ENCODE measurements at places on chromosomes 11 and 22.

GRCh38 chr11:9061807-9062206, 29.6 kb downstream of the SCUBE2 start:
- DNase-seq, result no peak

DNA sequence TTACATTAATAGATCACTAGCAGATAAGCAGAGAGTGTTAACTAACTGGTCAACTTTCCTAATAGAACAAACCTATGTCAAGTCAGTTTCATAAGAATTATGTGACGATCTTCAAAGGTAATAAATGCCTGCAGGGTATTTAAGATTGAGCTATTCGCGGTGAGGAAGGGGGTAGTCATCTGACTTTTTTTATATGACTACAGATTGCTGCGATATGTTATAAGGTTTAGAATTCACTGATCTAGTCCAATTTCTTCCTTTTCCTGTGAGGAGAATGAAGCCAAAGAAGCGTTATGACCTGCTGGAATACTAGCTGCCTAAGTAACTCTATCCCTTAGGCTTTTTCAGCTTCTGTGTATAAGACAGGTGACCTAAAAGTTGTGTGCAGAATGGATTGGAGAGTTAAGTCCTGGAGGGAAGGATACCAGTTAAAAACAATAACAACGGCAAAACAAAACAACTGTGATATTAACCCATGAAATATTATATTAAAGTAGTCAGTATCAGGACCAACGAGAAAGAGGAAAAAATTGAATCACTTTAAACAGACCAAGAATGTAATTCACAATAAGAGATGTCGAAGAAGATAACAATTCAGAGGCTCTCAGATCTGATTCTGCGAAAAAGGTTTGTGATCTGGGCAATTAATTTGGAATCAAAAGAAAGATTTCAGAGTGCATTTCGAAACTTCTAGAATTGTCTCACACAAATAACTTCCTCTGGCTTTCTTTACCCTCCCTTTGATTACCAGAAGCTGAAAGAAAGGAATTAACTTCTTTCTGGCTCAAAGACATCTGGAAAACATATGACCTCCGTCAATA, 630 bp downstream of the CASP4 start:
- peak; percentile 59 for DNase-seq

DNA sequence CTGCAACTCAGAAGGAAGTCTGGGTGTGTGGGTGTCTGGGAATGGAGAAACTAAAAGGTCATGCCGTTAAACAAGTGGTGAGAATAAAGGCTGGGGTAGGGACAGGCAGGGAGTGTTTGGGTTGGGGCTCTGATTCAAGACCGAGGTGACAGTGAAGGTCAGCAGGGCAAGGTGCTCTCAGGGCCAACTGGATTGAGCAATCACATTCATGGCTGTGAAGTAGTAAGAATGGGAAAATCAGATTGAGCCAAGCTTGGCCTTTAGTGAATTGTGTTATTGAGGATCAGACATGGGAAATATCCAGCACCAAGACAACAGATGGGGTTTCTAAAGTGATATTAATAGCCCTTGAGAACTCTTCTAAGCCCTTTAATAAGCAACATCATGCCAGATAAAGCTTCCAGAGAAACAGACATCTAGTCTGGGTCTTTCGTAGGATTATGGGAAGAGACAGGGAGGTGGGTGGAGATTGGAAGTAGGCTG, 24.3 kb downstream of the SCN3B start:
- DNase-seq, result no peak

DNA sequence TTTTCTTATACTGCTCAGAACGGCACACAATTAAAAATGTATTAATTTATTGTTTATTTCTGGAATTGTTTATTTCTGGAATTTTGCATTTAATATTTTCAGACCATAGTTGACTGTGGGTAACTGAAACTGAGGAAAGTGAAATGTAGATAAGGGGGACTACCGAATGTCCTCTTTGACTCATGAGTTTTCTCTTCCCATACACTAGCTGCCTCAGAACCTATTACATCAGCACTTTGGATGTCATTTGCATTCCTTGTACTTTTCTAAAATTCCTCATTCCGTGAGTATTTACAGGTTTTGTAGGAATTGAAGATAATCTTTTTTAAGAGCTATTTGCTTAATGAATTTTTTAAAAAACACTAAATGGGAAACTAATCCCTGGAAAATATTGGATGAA, 29.8 kb downstream of the ZC3H12C start:
- DNase-seq, result no peak

DNA sequence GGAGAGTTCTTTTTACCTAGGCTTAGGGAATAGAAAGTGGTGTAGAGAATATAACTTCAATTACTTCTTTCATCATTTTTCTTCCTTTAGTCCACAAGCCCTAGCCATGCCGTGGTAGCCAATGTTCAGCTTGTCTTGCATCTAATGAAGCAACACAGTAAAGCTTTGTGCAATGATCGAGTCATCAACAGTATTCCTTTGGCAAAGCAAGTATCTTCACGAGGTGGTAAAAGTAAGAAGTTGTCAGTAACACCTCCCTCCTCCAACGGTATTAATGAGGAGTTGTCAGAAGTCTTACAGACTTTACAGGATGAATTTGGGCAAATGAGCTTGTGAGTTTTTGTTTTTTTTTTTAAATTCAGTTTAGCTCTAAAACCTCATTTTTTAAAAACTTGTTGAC, 37.4 kb downstream of the CEP57 start:
- no peak for DNase-seq

- DNase-seq, result no peak
These were observed 126.5 kb downstream of the LDLRAD3 start for GRCh38 chr11:36070213-36070953.

DNA sequence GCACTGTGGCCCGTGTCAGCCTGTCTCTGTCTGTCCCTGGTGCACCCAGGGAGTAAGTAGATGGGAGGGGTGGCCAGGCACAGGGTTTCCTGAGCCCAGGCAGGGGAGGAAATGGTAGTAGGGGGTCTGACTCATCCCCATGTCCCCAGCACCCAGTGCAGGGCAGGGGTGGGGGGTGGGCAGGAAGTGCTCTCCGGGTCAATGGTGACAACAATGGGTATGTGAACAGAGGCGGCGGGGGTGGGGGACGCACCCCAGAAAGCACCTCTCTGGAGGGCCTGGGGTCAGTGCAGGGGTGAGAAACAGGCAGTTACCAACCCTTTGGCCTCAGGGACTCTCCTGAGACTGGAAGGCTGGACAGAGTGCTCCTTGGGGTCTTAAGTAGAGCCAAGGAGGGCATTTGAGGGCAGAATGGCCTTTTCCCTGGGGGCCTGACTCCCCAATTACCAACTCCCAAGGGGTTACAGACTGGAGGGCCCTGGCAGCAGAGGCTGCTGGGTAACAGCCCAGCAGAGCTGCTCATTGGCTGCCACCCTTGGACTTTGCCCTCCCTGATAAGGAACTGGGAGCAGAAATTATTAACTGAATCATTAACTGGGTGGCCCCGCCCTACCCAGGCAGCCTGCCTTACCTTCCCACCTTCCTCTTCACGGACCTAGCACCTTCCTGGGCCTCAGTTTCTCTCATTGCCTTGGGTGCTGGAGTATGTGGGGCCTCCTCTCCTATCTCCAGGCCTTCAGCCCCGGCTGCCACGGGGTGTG, 4.2 kb downstream of the MYRF start:
- DNase-seq, result peak; percentile 24

DNA sequence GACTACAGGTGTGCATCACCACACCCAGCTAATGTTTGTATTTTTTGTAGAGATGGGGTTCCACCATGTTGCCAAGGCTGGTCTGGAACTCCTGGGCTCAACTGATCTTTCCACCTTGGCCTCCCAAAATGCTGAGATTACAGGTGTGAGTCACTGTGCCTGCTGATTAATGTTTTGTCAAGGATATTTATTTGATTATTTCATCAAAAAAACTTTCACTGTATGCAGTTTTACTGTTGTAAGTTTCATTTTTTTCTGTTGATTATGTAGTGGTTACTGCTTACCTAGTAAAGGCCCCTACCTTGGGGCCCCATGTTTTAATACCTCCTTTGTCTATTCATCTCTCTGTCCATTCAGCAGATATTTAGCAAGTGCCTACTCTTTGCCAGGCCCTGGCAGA, 16.7 kb upstream of the FAM168A start:
- no peak for DNase-seq

DNA sequence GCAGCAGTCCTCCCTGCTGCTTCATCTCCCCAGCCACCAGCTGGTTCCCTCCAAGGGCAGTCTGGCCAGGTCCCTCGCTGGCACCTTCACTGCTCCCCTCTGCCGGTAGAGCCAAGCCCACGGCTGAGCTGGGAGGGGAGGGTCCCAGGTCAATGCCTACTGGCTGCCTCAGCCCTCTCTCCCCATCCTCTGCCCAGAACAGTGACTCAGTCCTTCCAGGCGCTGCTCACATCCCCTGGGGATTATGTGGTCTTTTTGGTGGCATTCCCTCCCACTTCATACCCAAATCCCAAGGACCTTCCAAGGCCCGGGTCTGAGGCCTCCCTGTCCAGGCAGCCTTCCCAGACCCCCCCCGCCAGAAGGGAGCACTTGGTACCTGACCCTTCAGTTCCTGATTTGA, 44.9 kb downstream of the WNT7B start:
- no peak for DNase-seq

GRCh38 chr11:113372309-113372708, 15.3 kb upstream of the ANKK1 start:
- no peak for DNase-seq

DNA sequence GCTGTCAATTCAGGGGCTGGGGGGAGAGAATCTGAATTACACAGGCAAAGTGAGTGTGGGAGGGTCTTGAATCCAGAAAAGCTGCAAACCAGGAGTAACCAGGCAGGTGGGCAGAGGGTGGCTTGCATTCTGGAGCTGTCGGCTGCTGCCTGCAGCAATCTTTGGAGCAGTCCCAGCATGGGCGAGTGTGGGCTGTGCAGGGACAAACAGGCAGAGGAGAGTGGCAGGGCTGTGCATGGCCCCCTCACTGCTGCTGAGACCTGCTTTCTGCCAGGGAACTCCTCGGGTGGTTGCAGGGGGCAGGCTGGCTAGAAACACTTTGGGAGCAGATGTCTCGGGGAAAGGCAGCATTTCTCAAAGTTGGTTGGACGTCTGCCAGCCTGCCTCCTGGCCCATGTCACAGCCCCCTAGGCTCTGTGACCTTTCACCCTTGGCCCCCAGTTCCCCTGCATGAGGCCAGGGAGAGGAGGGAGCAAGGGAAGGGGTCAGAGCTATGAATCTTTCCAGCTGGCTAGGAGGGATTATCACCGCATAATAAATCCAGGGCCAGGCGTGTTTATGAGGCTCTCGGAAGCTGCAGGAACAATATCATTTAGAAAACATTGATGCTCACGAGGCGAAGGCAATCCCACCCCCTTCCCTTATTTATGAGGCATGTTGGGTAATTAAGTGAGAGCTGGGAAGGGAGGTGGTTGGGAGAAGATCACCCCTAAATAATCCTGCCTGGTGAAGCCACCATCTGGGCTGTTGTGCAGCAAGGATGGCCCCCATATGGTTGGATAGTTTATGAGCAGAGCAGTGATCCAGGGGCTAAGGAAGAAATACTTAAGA, 212.3 kb upstream of the NCAM1 start:
- no peak for DNase-seq

GRCh38 chr22:41873391-41873790, 40.5 kb downstream of the SREBF2 start:
- DNase-seq, result no peak

DNA sequence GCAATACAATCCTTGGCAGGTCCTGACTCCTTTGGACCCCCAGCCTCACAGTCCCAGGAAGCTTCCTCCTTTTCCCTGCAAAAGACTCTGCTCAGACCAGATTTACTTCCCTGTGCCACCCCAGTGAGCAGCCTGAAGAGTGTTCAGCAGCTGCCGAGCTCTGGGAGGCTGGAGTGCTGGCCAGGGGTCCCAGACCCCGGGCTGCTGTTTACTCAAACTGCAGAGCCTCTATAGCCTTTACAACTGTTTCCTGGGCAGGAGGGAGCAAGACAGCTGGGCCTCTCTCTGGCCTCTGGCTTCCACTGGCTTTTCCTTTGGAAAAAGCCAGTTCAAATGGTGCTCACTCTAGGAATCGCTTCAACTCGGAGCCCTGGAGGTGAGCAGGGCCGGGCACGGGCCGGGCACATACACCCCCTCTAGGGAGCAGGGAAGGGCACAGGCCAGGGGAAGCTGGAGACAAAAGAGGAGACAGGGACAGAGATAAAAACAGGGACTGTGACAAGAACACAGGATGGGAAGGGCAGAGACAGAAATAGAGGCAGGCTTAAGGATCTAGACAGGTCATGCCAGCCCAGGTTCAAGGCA, 932 bp downstream of the IRAG1 start:
- DNase-seq, result no peak

- no peak for DNase-seq
These were observed 126.3 kb downstream of the FEZ1 start for GRCh38 chr11:125369808-125370207.

- DNase-seq, result no peak
These were observed 47.1 kb upstream of the SOX6 start for GRCh38 chr11:16403448-16403803.

DNA sequence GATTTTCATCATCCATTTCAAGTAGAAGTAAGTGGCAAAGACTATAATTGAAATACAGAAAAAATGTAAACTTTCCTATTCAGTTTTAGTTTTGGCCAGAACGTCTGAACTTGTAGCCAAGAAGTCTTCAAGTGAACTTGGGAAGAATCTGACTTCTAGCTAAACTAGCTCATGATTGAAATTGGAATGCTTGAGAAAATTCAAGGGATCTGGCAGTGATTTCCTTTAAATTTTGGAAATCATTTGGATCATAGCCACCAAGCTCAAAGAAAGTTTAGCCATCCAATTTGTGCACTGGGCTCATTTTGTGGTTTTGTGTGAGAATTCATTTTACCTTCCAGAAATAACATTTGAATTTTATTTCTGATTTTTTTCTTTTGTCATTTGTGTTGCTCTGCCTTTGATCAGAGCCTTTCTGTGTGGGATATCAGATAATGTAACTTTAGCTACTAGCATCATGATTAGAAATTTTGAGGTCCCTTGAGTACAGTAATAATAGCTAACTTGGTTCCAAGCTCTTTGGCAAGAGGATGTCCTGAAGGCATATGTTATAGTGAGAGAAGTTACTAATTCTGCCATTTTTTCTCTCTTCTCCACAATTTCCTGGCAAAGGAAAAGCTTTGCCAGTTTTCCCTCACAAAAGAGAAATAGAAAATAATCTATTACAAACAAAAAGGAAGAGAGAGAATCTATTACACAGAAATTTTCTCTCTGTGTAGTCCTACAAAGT, 2123.7 kb upstream of the RAG2 start:
- no peak for DNase-seq
